ENCODE measurements at places on chromosomes 12 and 14.

GRCh38 chr12:108379823-108380222 lies 40.7 kb upstream of the CMKLR1 start:
- DNase-seq: no peak

- no peak for DNase-seq
Measured at GRCh38 chr14:25756876-25757275, 706.9 kb upstream of the STXBP6 start.

DNA sequence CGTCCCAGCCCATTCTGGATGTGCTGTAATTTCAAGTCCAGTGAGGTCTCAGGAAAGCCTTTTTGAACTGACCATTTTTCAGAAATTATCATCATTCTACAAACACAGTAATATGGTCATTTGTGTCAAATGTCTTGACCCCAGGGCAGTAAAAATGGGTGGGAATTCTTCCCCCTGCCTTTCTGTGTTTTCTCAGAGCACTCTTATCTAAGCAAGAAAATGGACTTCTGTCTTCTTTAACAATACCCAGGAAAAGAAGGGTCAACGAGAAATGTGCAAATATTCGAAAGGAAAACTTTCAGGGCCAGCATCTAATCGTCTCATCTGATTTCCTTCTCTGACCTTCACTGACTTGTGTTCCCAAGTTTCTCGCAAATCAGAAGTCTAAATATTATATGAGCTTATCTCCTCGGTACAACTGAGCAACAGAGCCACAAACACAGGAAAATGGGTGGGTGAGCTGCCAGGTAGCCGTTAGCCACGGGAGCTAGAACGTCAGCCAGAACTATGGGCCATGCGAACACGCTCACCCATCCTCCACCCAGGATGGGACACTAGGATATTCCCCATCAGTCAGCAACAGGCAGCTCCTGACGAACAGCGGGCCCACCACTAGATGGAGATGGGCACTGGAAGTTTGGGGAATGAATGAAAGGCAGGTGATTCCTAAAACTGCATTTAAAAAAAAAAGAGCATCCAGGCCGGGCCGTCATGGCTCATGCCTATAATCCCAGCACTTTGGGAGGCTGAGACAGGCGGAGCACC lies 57.1 kb downstream of the VWF start:
- DNase-seq: no peak

GRCh38 chr12:89278169-89278568 lies 74.1 kb downstream of the DUSP6 start:
- DNase-seq: no peak
